ENCODE measurements at places on chromosomes 6 and 20. TPM values are rescaled to one million over a fixed set of nuclear protein-coding genes. Genes with fewer than 3 reads are reported as not detected.

PNPLA1 gene
- total RNA-seq = not detected

TINAG gene
- total RNA-seq = not detected

HCRTR2 gene
- total RNA-seq = 0.36 TPM

OVOL2 gene
- total RNA-seq = 0.57 TPM

LY6G6F gene
- total RNA-seq = not detected

UBD gene
- total RNA-seq = 13.2 TPM

KCNK5 gene
- total RNA-seq = 0.14 TPM

DNA sequence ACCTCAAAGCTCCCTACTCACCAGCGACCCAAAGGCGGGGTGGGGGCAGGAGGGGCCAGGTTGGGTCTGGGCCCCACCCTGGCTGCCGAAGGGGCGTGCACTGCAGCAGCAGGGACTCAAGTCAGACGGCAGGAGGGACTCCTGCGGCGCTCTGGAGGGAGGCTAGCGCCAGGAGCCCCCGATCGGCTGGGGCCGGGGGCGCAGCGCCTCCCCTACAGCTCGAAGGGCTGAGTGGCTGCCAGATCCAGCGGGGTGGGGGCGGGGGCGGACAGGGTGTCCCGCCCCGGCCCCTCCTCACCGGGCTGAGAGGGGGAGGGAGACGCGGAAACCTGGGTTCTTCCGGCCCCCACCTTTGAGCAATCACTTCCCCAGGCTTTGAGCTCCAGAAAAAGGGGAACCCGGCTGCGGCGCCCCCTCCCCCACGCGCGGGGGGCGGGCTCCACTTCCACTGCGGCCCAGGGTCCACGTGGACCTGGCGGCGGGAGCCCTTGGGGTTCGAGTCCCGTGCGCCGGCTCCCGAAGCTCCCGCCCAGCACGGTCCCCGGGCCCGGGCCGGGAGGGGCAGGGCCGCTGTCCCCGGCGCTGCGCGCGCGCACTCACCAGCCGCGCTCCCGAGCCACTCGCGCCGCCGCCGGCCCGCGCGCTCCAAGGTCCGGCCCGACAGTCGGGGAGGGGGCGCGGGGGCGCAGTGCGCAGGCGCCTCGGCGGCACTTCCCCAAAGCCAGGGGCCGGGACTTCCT is at the start of gene RGS19:
Gene RGS19 (minus strand): TSS at position 246 of the 740 bp plus-strand sequence. CDS start 2,632 bp downstream, outside the sequence.
- peak; percentile 42 for DNase-seq

GRCh38 chr6:39330476-39330875 is 8.0 kb upstream of the KCNK16 start:
- no peak for DNase-seq

DNA sequence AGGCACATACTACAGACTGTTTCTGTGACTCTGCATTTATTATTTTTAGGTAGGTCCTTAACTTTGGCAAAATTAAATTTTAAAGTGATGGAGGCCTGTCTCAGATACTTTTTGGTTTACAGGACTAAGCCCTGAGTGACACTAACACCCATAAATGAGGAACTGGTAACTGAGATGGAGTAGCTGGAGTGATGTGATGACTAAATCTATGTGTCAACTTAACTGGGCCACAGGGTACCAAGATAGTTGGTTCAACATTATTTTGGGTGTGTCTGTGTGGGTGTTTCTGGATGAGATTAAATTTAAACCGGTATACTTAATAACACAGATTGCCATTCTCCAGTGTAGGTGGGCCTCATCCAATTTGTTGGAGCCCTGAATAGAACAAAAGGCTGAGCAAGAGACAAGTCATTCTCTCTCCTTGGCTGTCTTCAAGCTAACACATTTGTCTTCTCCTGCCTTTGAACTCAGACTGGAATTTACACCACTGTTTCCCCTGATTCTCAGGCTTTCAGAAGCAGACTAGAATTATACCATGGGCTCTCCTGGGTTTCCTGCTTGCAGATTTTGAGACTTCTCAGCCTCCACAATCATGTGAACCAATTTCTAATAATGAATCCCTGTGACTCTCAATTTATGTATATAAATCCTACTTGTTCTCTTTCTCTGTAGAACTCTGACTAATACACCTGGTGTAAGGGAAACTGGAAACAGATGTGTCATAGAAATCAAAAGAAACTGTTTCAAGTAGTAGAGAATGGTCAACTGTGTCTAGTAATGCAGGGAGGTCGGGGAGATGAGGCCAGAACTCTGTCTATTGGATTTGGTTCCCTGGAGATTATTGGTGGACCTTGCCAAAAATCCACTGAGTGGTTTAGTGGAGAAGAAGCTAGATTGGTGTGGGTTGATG is 579.2 kb downstream of the EPM2A start:
- DNase-seq = no peak

GRCh38 chr6:20279608-20280287 is 67.5 kb upstream of the MBOAT1 start:
- DNase-seq = no peak

GRCh38 chr20:32433311-32434021 is 75.3 kb downstream of the ASXL1 start:
- DNase-seq = no peak

GRCh38 chr6:38150681-38151296 is 331.3 kb downstream of the ZFAND3 start:
- DNase-seq = no peak

DNA sequence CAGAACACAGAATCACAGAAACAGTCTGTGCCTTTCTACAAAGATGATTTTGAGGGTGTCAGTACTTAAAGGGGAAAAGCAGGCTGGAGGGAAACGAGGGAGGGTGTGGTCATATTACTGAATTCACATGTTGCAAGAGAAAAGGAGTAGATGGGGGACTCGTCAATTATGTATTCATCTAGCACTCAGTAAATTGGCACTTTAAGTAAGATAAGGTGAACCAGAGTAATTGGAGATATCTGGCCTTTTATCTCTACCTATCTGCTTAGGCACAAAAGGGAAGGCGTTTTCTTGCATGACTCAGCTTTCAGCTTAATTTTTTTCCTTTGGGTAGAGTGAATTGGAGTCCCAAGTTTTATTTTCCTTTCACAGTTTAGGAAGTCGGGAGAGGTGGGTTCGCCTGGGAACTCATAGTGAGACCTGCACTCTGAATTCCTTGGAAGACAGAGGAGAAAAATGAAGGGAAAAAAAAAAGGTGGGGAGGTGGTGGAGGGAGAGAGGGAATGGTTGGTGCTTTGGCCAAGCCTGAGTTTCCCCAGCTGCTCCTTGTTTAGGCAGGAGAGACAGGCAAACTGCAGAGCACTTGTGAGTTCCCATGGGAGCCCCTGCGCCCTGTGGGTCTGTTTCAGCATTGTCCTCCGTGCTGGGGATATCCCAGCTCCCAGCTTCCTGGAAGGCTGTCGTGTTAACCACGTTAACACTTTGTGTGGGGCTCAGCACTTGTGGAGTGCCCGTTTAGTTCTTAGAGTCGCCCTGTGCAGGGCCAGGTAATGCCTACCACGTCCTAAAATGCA is 19.7 kb upstream of the GTSF1L start:
- DNase-seq = no peak

DNA sequence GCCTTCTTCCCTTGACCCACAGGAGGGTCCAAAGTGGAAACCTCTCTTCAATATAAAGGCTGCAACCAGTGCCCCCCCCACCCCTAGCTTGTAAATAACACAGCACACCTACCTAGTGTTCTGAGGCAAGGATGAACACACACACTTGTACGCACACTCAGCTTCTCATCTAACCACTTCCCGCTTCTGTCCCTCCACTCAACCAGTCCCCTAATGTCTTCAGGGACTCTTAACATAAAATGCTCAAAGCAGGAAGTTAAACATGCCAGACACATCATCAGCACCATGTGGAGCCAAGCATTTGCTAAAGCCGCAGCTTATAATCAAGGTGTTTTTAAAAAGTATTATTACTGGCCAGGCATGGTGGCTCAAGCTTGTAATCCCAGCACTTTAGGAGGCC is 35.3 kb downstream of the FOXQ1 start:
- no peak for DNase-seq

DNA sequence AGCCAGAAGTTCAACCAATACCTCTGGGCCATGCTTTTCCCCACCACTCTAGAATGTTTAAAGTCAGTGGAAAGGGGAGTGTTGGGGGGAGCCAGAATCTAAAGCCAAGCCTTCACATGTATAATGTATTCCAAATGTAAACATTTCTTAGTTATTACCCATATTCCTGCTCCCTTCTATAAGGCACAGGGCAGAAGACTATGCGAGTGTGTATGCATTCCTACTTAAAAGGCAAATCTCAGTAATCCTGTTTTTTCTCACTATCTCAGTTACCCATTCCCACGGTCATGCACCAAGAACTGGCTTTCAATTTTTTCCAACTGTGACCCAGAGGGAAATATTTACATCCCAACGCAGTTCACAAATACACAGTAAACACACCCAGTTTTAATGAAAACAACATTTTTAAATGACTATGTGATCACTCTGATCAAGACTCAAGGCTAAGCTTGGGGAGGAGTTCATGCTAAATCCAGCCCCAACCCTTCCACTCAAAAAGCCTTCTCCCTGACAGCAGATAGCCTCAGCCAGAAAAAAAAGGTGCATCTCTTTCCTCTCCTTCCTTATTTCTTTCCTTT is 57.5 kb downstream of the EPB41L2 start:
- DNase-seq = no peak

GRCh38 chr6:76942203-76942966 is 520.9 kb downstream of the HTR1B start:
- no peak for DNase-seq

- no peak for DNase-seq
These were observed 3.5 kb upstream of the DDR1 start for GRCh38 chr6:30880698-30881252.

- DNase-seq = no peak
These were observed 5.7 kb downstream of the SPEF1 start for GRCh38 chr20:3775457-3776108.

- DNase-seq = no peak
These were observed 122.0 kb downstream of the HTR1B start for GRCh38 chr6:77341058-77341986.

All from astrocyte (in vitro differentiated cells and primary cell).